Ureter (tissue), 1 donor: ENCODE measurements at places on chromosomes 3 and 15. TPM values are rescaled to one million over a fixed set of nuclear protein-coding genes. Genes with fewer than 3 reads are reported as not detected.

GRCh38 chr15:43376017-43376705, 5.3 kb downstream of the TUBGCP4 start:
- DNase-seq, result no peak

- DNase-seq, result no peak
Measured at GRCh38 chr3:40876009-40876408, 323.3 kb upstream of the CTNNB1 start.

DNA sequence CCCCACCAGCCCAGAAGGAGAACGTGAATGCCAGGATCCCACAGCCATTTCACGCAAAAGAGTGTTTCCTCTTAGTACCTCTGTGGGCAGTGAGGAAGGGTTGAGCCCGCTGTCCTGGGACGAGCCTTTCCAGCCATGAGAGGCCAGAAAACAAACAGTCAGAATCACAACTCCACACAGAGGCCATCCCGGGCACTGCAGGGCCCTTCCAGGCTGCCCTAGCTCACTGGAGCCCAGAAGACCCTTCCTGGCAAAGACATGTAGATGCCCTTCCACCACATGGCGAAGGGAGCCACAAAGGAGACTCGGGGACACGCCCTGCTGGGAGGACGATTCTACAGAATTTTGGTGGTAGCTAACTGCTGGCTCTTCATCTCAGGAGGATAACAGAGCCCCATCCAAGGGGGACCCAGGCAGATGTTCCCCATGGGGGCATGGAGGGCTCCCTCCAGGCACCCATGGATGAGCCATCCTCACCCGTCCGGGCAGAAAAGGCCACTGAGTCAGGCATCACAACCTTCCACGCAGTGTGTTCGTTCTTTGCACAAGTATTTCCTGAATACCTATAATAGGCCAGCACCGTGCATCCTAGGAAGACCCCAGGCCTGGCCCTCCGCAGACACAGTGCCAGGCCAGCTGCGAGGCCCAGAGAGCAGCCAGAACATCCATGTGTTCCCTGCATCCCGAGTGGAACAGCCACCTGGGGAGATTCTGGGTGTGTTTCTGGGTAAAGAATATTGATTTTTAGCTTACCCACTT, 47.2 kb downstream of the SLC12A8 start:
- no peak for DNase-seq

Gene CLDN11
- total RNA-seq, result 10.6 TPM

Gene VIPR1
- 72.7 TPM for total RNA-seq

Gene SPATA16
- not detected for total RNA-seq

Gene SLC22A14
- not detected for total RNA-seq
